ENCODE measurements at places on chromosomes 2 and 18.

GRCh38 chr2:95530734-95531133 lies 46.2 kb upstream of the TRIM43B start:
- DNase-seq: no peak

- no peak for DNase-seq
Observed at GRCh38 chr2:235940330-235940729, 227.9 kb downstream of the GBX2 start.

- DNase-seq: no peak
Observed at GRCh38 chr2:130186391-130186790, 4.3 kb downstream of the MZT2B start.

- no peak for DNase-seq
Observed at GRCh38 chr2:178403671-178404306, 47.2 kb downstream of the PRKRA start.

DNA sequence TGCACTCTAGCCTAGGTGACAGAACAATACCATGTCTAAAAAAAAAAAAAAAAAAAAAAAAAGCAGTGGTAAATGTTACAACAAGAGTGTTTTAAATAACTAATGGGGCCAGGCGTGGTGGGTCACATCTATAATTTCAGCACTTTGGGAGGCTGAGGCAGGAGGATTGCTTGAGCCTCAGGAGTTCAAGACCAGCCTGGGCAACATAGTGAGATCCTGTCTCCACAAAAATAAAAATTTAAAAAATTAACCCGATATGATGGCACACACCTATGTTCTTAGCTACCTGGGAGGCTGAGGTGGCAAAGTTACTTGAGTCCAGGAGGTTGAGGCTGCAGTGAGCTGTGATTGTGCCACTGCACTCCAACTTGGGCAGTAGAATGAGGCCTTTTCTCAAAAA lies 37.1 kb downstream of the PAPOLG start:
- no peak for DNase-seq

- DNase-seq: no peak
Observed at GRCh38 chr2:30232801-30233130, 1.4 kb downstream of the LBH start.

- DNase-seq: no peak
Observed at GRCh38 chr2:239152239-239152915, 248.4 kb downstream of the HDAC4 start.

DNA sequence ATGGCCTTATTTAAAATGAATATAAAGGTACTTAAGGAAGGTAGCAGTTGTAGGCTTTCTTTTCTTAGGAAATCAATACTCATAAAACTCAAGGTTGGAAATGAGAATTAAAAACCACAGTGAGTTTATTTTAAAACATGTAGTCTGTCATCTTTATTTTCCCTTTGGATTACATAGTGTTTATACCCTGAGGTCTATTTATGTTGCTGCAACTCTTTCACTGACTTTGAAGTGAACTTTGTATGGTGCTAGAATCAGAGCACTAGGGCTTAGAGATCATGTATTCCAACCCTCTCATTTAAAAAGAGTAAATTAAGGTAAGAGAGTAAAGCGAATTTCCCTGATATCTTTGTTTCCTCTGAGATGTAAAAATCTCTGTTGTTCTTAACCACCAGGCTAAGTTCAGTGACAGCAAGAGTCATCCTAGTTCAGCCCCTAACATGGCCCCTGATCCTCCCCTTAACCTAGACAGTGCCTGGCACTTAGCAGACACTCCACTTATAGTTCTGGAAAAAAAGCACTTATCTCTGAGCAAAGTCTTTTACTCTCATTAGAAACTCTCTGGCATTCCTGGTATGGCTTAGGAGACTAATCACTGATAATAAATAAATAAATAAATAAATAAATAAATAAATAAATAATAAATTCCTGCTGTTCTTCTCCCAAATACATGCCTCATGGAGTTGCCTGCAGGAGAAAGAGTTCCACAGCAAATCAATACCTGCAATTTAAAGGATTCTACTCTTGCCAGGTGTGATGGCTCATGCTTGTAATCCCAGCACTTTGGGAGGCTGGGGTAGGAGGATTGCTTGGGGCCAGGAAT lies 33.0 kb upstream of the PPP1R1C start:
- no peak for DNase-seq

DNA sequence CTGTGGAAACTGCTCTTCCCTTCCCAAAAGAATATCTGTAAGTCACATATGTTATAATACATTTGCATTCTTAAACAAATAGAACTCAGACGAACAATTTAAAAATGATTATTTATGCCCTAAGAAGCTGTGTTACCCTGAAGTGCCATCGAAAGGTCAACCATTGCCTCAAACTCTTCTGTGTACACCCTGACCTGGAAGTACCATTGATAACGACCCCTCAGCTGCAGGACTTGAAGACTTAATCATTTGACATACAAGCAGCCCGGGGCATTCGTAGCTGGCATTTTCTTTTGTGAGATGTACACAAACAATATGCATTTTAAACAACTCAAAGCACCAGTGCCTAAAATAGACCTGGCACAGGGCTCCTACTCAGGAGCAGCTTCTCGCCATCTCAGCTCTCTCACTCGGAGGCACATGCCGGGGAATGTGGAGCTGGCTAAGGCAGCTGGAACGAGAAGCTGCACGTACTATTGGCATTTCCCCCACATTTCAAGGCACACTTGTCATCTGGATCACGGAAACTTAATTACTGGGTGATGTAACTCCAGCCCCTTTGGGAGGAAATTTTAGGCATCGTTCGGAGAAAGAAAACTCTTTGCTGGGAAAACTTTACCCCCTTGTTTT lies 170.0 kb upstream of the GALNT5 start:
- no peak for DNase-seq

- DNase-seq: no peak
Observed at GRCh38 chr18:57619876-57620275, 1.8 kb downstream of the NARS1 start.

GRCh38 chr2:109136542-109136941 lies 7.5 kb downstream of the SH3RF3 start:
- no peak for DNase-seq

- no peak for DNase-seq
Observed at GRCh38 chr2:229162015-229162414, 109.1 kb downstream of the PID1 start.

DNA sequence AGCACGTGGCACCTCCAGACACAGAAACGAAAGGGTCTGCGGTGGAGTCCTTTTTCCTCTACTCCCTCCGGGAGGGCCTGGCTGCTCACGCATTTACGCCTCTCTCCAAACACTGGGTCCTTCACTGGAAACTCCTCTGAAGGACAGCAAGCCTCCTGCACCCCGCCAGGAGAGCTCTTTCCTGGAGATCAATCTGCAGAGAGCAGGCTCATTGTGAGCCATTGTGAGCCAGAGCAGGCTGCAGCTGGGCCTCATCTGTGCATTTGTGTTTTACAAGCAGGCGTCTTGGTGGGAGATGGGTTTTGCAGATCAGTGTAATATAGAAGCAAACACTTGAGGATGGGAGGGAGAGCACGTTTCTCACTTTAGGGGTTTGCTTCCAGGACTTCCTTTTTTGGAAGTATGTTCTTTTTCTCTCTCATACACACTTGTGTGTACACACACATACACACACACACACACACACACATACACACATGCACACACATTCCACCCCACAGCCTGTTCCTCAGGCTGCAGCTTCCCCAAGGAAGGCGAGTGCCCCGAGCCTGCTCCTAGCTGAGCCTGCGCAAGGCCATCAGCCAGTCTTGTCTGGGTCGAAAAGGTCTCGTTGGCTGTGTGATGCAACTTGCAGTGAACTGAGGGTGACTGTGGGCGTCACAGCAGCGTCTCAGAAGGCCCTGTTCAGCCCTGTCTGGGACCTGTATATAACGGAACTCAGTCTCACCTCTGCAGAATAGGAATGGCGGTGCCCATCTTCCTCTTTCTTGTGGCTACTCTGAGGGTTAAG lies 163.5 kb downstream of the GLI2 start:
- DNase-seq: no peak

DNA sequence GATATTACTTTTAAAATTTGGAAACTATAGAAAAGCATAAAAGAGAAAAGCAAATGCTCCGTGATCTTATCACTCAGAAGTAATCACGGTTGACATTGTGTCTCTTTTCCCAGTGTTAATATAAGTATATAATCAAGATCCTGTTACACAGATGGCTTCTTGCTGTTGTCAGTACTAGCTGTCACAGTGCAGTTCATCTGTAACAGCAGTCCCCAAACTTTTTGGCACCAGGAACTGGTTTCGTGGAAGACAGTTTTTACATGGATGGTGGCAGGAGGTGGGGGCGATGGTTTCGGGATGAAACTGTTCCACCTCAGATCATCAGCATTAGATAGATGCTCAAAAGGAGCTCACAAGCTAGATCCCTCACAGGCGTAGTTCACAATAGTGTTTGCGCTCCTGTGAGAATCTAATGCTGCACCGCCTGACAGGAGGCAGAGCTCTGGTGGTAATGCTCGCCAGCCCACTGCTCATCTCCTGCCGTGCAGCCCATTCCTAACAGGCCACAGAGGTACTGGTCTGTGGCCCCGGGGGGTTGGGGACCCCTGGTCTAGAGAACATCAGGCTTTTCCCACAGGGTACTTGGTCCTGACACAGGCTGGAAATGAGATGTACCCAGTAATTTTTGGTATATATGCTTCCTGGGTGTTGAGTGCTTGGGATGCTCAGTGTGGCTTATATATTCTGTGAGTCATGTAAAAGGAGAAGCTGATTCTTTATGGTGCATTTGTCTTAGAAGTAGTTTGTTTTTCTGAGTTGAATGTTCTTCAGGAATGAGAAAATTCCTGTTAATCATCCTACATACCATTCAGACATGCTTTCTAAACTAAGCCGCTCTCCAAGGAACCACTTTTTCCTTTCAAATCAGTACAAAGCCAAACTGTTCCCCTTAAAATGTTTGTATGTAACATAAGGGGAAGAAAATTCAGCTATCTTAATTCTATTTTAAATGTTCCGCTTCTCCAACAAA lies 121.8 kb downstream of the NCK2 start:
- no peak for DNase-seq

- peak; percentile 34 for DNase-seq
Observed at GRCh38 chr2:43226955-43227829, 786 bp upstream of the ZFP36L2 start.

GRCh38 chr18:2532797-2533196 lies 38.5 kb downstream of the METTL4 start:
- no peak for DNase-seq

DNA sequence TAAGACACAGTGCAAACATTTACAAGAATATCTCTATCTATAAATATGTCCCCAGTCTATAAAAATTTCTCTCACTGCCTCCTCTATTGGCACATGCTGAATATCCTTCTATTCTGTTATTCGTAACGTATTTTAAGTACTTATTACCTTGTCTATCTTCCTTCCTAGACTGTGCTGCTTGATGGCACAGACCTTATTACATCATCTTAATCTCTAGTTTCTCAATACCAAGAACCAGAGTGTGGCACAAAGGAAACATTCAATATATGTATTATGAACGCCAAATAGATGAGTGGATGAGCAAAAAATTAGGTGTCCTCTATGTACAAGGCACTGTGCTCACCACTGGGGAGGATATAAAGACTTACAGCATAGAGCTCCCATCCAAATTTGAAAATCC lies 282.8 kb downstream of the NBAS start:
- no peak for DNase-seq

GRCh38 chr2:204051476-204051875 lies 114.9 kb downstream of the ICOS start:
- DNase-seq: no peak
